NCI-H2227 treated with DMSO at 0.1 percent for 48 hours (cell line): ENCODE measurements at places on chromosomes 12 and 14.

- DNase-seq, result no peak
Measured at GRCh38 chr14:76951166-76951565, 77.3 kb downstream of the IRF2BPL start.

GRCh38 chr12:81208187-81208911, 130.5 kb downstream of the ACSS3 start:
- peak; percentile 88 for DNase-seq

- no peak for DNase-seq
Measured at GRCh38 chr12:119375075-119375882, 40.8 kb downstream of the CCDC60 start.

DNA sequence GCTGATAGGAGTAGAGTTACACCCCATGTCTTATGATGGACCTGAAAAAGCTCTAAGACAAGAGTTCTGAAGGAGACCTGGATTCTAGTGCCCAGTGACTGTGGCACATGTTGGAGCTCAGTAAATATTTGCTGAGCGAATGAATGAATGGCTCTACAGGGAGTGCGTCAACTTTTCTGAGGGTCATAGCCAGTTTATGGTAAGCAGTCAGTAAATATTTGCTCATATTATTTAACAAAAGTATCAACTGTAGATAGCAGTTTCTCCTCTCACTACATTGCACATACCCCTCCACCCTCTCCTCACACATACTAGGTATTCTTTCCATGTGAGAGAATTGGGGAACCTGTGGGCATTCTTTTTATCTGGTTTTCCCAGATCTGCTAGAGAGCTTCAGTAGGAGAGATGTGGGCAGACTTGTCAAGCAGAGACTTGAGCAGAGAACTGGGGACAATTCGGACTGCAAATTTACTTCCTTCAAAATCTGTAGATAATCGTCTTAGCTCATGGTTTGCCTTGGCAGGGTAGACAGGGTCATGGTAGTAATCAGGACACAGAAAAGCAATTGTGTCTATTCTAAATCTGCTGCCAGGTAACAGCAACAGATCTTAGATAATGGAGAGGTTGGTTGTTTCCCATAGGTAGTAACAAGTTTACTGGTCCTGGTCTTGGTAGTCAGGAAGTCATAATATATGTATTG, 5.7 kb downstream of the SLC4A8 start:
- DNase-seq, result no peak

DNA sequence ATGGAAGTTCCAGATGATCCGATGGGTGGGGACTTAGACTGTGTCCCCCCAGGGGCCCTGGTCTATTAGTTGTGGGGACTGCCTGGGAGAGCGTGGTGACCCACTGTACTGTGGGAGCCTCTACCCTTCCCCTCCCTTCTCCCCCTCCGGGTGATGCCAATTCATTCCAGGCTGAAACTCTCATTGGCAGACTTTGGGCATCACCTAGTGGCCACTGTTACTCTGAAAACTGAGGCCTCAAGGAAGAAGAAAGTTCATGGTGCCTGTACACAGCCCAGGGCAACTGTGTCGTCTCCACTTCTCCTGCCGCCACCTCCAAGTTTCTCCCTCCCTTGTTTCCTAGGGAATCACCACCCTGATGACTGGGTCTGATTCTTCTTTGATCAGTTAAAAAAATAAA, 173.6 kb upstream of the ALG10B start:
- DNase-seq, result no peak

- no peak for DNase-seq
Measured at GRCh38 chr12:124777399-124778372, 86.0 kb downstream of the SCARB1 start.

DNA sequence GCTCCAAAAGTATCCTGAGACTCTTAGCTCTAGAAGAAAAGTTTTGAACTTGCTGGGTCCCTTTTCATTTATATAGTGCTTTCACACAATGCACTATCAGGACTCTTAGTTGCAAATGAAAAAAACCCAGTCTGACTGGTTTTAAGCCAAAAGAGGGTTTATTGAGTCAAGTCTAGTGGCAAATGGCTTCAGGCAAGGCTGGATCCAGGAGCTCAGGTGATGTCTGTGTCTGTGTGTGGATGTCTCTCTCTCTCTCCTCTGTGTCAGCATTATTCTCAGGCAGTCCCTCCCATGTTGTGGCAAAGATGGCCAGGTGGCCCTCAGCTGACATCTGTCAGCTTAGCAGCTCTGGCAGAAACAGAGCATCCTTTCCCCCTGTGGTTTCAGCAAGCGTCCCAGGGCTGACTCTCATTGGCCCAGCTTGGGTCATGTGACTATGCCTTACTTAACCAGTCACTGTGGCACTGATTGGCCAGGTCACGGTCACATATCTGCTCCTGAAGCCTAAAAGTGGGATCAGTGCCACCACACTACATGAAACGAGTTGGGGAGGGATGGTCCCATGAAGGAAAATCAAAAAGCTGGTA, 6.2 kb downstream of the TMEM120B start:
- no peak for DNase-seq

- no peak for DNase-seq
Measured at GRCh38 chr14:24179961-24180796, 8.3 kb downstream of the REC8 start.

DNA sequence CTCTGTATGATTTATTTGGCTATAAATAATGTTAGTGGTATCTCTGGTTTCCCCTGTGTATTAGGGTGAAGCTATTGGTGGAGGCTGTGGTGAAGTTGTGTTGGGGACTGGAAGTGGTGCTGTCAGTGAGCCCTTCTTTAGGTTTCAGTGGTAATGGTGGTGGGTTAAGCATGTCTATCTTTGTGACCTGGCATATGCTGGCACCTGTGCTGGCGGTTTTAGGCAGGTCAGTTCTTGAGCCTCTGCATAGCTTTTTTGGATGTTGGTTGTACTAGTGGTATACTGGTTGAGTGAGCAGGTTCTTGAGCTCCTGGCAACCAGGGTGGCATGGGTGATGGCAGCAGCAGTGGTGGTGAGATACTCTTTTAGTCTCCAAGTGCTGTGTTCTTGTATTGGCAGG, 161.9 kb upstream of the CAND1 start:
- DNase-seq, result no peak

GRCh38 chr12:2018391-2018790, 14.1 kb upstream of the DCP1B start:
- no peak for DNase-seq

GRCh38 chr12:118649765-118650585, 273.6 kb downstream of the SUDS3 start:
- DNase-seq, result no peak

DNA sequence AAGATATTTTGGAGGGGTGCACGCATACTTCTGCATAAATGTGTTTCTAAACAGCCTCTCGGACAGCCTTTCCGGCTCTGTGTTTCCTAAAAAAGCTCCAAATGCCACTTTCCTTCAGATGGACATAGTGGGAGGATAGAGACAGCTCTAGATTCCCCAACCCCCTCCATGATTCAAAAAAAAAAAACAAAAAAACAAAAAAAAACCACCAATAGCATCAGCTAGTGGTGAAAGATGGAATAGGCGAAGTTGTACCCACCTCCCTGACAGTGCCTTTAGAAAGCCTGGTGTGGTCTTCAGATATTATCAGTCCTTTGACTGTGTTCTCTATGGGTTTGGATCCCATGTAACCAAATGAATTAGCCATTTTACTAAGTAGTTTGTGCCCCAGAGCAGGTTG, 94.1 kb downstream of the PHETA1 start:
- no peak for DNase-seq

GRCh38 chr12:54958048-54958658, 26.4 kb downstream of the TESPA1 start:
- peak; percentile 38 for DNase-seq

DNA sequence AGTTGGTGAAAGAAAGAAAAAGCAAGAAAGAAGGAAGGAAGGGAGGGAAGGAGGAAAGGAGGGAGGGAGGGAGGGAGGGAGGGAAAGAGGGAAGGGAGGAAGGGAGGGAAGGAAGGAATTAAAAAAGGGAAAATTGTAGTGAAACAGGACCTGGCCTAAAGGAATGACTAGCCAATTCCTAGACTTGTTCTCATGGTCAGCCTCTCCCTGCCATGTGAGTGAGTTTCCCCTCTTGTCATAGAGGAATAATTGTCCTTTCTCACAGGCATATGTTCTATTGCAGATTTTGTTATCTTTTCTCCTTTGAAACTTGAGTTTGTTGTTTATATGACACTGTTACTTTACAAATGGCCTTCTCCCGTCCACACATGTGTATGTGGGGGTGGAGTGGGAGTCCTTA, 81.9 kb downstream of the TMEM260 start:
- DNase-seq, result no peak

DNA sequence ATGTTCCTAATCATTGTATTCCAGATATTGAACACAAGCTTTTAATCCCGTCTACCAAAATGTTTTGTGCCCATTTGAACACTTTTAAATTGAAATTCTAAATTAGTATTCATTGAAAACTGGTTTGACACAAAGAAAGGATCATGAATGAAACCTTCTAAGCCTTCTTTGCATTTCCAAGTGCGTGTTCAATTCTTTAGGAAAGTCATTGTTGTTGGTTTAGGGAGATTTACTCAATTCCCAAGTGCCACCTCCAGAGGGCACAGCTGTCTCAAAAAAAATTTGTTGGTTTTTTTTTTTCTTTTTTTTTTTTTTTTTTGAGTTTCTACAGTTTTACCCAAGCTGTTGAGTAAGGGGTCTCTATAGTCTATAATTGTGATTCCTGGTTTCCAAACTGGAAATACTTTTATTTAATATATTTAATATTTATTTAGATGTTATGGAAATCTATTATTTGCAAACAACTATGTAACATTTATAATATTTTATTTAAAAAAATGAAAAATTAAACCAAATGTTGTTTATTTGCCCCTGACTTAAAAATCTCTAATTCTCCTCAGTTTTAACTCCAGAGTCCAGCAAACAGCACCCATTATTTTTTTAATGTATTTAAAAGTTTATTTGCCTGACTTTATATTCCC, 79.9 kb downstream of the NEDD1 start:
- DNase-seq, result peak; percentile 61

DNA sequence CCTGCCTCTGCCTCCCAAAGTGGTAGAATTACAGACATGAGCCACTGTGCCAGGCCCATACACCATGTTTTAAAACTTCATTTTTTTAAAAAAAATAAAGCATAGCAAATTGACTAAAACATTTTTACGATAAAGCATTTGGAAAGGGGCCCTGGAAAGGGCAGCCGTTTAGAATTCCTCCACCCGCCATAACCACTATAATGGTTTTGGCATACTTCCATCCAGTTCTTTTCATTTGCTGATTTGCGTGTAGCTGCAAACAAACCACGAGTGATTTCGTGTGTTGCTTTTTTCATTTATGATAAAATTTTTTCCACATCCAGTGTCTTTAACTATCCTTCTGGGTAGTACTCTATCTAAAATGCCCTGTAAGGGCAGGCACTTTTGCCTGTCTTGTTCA, 91.8 kb upstream of the RIN3 start:
- no peak for DNase-seq

GRCh38 chr14:77320238-77320935, at the start of gene POMT2:
Gene POMT2 (minus strand): TSS chr14:77320883. CDS start chr14:77320681, 202 bp downstream.
- peak; percentile 79 for DNase-seq

GRCh38 chr14:98943907-98944306, 328.1 kb downstream of the BCL11B start:
- DNase-seq, result no peak
